Right cardiac atrium (tissue), 5 donors: ENCODE measurements at places on chromosomes 3 and 15.

- DNase-seq, result no peak
Observed at GRCh38 chr3:79968418-79968817, 200.6 kb upstream of the ROBO1 start.

DNA sequence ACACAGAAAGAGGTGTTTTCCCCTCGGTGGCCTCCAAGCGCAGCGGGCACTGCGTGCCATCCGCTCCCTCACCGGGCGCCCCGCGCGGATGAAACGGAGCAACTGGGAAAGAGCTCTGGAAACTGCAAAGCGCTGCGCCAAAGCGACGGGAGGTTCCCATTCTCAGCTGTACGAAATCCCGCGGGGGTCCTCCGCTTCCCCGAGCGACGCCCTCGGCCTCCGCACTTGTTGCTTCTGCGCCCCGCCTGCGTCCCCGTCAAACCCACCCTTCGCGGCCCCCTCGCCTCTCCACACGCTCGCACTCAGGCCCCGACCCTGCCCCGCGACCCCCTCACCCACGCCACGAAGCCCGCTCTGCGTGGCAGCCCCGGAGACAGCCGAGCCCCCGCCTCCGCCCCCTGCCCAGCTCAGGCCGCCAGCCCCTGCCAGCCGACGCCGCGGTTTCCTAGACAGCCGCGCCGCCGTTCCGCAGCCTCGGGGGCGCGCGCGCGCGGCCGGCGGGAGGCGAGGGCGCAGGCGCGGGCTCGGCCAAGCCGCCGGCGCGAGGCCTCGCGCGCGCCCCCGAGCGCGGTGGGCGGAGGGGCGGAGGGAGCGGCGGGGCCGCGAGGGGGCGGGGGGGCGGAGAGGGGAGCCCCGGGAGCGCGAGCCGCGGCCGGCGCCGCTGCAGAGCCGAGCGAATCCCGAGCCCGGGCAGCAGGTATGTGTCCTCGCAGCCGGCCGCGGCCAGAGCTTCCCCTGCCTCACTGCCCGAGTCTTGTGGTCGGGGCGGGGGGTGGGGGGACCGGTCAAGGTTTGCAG is at the start of gene TMEM266:
TMEM266 (plus strand) TSS at position 666 of the 798 bp plus-strand sequence. CDS start 74,279 bp downstream, outside the sequence.
- DNase-seq, result peak; percentile 28

DNA sequence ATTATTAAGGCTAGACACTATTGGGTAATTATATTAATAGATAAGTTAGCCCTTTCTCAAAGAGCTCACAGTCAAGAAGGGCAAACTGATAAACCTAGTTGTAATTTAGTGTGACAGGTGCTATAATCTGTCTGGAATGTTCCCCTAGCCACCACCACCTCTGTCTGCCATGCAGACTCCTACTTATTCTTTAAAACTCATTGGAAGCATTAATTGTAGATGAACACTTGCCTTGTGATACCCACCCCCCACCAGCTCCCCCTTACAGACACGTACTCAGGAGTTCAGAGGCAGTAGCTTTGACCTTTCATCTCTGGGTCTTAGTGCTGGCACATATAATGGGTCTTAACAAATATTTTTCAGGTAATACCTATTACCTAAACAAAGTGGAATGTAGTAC is 195.9 kb downstream of the TP63 start:
- DNase-seq, result no peak

DNA sequence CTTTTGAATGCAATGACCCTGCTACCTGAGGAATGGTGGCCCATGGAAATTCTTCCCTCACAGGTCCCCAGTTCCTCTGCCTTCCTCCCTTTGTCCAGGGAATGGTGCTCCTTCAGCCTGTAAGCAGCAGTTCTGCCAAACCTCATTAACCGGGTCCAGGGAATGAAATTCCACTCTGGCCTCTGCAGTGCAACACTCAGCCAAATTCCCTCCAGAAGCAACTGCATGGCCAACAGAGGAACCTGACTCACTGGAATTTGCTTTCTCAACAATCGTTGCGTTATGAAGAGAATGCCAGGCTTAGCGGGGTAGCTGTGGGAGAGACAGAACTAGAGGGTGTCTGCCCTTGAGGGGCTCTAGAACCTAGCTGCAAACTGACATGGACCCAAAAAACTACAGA is 449.4 kb upstream of the PROK2 start:
- DNase-seq, result peak; percentile 46

GRCh38 chr3:169173231-169173630 is 490.3 kb downstream of the MECOM start:
- DNase-seq, result no peak
